ENCODE measurements at places on chromosomes 5 and 9. TPM values are rescaled to one million over a fixed set of nuclear protein-coding genes. Genes with fewer than 3 reads are reported as not detected.

GRCh38 chr5:140267559-140268018 lies 35.3 kb downstream of the PFDN1 start:
- no peak for DNase-seq
- H3K4me3 ChIP-seq = no peak overlapping the region
- peaks cover 11% of the 10 kb centered on the region for H3K4me1 ChIP-seq
- peaks cover 10% of the 10 kb centered on the region for H3K36me3 ChIP-seq

GRCh38 chr5:33490071-33490665 lies 49.4 kb downstream of the TARS1 start:
- DNase-seq = no peak
- no peaks in the 10 kb centered on the region for H3K36me3 ChIP-seq
- H3K4me1 ChIP-seq = no peaks in the 10 kb centered on the region
- no peak overlapping the region for H3K27ac ChIP-seq
- H3K4me3 ChIP-seq = no peak overlapping the region
- H3K27me3 ChIP-seq = no peaks in the 10 kb centered on the region

- H3K27me3 ChIP-seq = peaks cover 10% of the 10 kb centered on the region
- no peaks in the 10 kb centered on the region for H3K36me3 ChIP-seq
- no peak overlapping the region for H3K4me3 ChIP-seq
- no peaks in the 10 kb centered on the region for H3K4me1 ChIP-seq
- H3K27ac ChIP-seq = no peak overlapping the region
- DNase-seq = no peak
Observed at GRCh38 chr5:136724161-136724560, 358.8 kb upstream of the TRPC7 start.

- H3K27ac ChIP-seq = no peak overlapping the region
- no peak for DNase-seq
- no peaks in the 10 kb centered on the region for H3K27me3 ChIP-seq
- H3K4me1 ChIP-seq = no peaks in the 10 kb centered on the region
- no peak overlapping the region for H3K4me3 ChIP-seq
- no peaks in the 10 kb centered on the region for H3K36me3 ChIP-seq
Observed at GRCh38 chr5:63495225-63495624, 467.0 kb downstream of the HTR1A start.

DNA sequence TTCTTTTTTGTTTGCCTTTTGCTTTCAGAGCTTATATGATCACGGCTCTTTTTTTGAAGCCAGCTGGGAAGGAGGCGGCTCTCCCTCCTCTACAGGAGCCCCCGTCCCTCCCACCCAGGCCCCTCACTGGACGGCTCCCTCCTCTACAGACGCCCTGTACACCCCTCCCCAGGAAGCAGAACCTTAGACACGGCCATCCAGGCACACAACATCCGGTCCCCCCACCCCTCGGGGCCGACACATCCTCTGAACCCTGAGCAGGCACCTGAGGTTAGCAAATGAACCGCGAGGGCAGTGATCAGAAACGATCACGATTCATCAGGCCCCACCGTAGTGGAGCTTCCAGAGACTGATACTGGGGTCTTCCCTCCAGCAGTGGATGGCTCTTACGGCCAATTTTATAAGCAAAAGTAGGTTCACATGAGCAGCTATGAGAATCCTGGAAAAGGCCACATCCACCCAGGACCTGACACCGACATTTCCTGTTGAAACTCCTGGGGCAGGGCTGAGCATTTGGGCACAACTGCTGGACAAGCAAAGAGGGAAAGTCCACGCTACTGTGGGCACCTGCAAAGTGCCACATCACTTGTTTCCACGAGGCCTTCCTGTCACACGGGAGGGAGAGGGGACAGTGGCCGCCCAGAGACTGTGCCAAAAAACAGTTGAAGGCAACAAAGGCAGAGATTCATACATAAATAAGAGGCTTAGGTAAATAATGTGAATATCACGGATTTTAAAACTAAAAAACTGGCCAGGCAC lies 78.9 kb downstream of the SEMA4D start:
- peaks cover 9% of the 10 kb centered on the region for H3K36me3 ChIP-seq
- H3K4me3 ChIP-seq = no peak overlapping the region
- DNase-seq = no peak
- H3K27me3 ChIP-seq = no peaks in the 10 kb centered on the region
- H3K27ac ChIP-seq = no peak overlapping the region
- peaks cover 9% of the 10 kb centered on the region for H3K4me1 ChIP-seq

- H3K36me3 ChIP-seq = no peaks in the 10 kb centered on the region
- DNase-seq = no peak
- no peak overlapping the region for H3K27ac ChIP-seq
Observed at GRCh38 chr5:16557477-16557876, 59.3 kb downstream of the RETREG1 start.

GRCh38 chr5:169694091-169694625 lies 57.1 kb downstream of the DOCK2 start:
- H3K27me3 ChIP-seq = no peaks in the 10 kb centered on the region
- peaks cover 39% of the 10 kb centered on the region for H3K4me1 ChIP-seq
- DNase-seq = no peak
- no peaks in the 10 kb centered on the region for H3K36me3 ChIP-seq
- H3K27ac ChIP-seq = no peak overlapping the region

- H3K4me3 ChIP-seq = no peak overlapping the region
- H3K27me3 ChIP-seq = peaks cover 62% of the 10 kb centered on the region
- H3K27ac ChIP-seq = no peak overlapping the region
- no peaks in the 10 kb centered on the region for H3K36me3 ChIP-seq
Observed at GRCh38 chr5:129199308-129199707, 104.8 kb downstream of the ISOC1 start.

DNA sequence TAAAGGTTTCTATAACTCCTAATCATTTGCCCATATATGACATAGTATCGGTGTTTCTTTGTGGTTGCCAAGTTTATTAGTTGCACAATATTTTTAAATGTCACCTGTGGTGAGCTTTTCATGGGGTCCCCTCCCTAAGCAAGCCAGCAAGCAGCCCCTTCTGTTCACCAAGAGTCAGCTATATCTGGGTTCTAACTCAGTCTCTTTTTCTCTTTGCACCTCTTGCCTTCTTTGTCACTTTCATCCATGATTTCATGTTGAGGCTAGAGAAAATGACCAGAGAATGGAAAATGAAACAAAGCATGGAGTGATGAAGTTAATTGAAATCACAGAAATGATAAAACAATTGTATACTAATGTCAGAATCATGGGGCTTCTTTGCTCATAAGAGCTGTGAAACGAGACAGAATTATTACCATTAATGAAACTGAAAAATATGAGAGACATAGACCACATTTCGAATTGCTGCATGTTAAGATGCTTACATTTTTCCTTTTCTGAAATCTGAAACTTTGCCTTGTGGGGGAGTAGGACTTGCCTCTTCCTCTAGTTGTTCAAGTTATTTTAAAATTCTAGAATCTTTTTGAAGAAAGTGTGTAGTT lies 75.7 kb downstream of the CAMK4 start:
- H3K36me3 ChIP-seq = no peaks in the 10 kb centered on the region
- H3K4me3 ChIP-seq = no peak overlapping the region
- no peaks in the 10 kb centered on the region for H3K27me3 ChIP-seq
- no peaks in the 10 kb centered on the region for H3K4me1 ChIP-seq

GRCh38 chr5:179227580-179228311 lies 117.5 kb downstream of the ADAMTS2 start:
- H3K4me3 ChIP-seq = no peak overlapping the region
- no peak overlapping the region for H3K27ac ChIP-seq
- DNase-seq = no peak
- H3K4me1 ChIP-seq = no peaks in the 10 kb centered on the region
- no peaks in the 10 kb centered on the region for H3K36me3 ChIP-seq

GRCh38 chr9:120702075-120702474 lies 12.2 kb downstream of the MEGF9 start:
- no peaks in the 10 kb centered on the region for H3K36me3 ChIP-seq
- H3K27ac ChIP-seq = peak overlapping the region; percentile 31
- no peak overlapping the region for H3K4me3 ChIP-seq
- DNase-seq = no peak
- peaks cover 23% of the 10 kb centered on the region for H3K4me1 ChIP-seq

DNA sequence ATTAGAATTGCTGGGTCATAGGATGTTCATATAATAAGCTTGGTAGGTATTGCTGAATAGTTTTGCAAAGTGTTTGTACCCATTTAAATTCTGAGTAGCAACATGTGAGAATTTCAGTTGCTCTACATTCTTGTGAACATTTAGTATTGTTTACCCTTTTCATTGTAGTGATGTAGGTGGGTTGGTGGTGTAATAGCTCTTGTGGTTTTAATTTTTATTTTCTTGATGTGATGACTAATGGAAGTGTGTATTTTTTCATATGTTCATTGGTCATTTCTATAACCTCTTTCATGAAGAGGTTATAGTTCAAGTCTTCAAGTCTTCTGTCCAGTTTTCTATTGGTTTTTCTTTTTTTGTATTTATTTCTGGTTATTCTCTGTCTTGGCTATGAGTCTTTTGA lies 34.4 kb downstream of the RASA1 start:
- DNase-seq = peak; percentile 60
- H3K27ac ChIP-seq = no peak overlapping the region
- no peak overlapping the region for H3K4me3 ChIP-seq
- peaks cover 23% of the 10 kb centered on the region for H3K36me3 ChIP-seq
- H3K4me1 ChIP-seq = peaks cover 45% of the 10 kb centered on the region
- no peaks in the 10 kb centered on the region for H3K27me3 ChIP-seq

- H3K4me3 ChIP-seq = no peak overlapping the region
- H3K27me3 ChIP-seq = no peaks in the 10 kb centered on the region
Observed at GRCh38 chr9:21023861-21024260, 7.6 kb downstream of the HACD4 start.

DNA sequence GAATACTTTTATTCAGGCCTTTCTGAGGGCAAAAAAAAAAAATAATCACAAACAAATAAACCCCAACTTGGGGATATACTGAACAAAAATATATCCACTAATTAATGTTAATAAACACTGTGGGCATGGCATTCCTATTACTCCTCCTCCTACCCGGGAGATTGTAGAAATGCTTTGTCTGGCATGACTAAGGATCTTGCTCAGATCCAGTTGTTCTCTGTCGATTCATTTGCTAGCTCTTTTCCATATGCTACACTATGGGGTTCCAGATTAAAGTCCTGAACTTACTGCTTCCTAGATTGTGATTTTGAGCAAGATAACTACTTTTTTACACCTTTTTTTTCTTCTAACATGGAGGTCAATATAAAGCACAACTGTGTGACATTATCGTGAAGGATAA lies 102.2 kb upstream of the PRR16 start:
- no peak overlapping the region for H3K4me3 ChIP-seq
- H3K27me3 ChIP-seq = no peaks in the 10 kb centered on the region
- H3K36me3 ChIP-seq = no peaks in the 10 kb centered on the region
- H3K27ac ChIP-seq = no peak overlapping the region

DNA sequence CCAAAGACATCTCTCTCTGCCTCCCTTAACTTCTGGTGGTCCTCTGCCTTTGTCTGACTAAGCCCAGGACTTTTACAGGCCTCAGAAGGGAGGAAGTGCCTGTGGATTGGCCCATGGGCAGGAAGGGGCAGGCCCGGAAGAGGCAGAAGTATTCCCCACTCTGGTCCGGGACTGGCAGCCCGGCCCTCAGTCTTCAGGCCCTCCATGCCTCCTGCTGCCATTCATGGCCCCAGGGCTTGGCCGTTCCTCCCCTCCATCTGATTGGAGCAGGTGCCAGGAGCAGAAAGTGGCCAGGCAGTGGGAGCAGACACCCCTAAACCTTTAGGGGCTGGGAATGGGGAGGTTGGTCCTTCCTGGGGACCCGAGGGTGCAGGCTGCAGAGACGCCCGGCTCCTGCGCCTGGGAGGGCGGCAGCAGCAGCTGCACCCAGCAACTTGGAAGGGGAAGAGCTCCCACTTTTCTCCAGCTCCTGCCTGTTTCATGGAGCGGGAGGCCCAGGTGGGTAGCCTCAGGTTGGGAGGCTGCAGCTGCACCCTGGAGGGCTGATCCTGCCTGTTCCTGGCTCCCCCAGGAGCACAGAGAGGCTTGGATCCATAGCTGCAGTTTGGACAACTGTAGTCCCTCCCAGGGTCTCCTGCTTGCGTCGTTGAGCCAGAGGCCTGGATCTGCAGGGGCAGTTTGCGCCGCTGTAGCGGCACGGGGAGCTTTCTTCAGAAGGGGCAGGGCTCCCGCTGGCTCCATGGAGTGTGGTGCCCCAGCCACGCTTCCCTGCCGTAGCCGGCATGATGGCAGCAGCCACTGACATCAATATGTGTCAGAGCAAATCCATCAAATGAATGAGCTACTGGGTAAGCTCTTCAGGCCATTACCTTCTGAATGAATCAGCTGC lies 661.5 kb upstream of the NUDT12 start:
- DNase-seq = no peak
- no peak overlapping the region for H3K4me3 ChIP-seq
- no peaks in the 10 kb centered on the region for H3K36me3 ChIP-seq
- no peak overlapping the region for H3K27ac ChIP-seq
- no peaks in the 10 kb centered on the region for H3K27me3 ChIP-seq

DNA sequence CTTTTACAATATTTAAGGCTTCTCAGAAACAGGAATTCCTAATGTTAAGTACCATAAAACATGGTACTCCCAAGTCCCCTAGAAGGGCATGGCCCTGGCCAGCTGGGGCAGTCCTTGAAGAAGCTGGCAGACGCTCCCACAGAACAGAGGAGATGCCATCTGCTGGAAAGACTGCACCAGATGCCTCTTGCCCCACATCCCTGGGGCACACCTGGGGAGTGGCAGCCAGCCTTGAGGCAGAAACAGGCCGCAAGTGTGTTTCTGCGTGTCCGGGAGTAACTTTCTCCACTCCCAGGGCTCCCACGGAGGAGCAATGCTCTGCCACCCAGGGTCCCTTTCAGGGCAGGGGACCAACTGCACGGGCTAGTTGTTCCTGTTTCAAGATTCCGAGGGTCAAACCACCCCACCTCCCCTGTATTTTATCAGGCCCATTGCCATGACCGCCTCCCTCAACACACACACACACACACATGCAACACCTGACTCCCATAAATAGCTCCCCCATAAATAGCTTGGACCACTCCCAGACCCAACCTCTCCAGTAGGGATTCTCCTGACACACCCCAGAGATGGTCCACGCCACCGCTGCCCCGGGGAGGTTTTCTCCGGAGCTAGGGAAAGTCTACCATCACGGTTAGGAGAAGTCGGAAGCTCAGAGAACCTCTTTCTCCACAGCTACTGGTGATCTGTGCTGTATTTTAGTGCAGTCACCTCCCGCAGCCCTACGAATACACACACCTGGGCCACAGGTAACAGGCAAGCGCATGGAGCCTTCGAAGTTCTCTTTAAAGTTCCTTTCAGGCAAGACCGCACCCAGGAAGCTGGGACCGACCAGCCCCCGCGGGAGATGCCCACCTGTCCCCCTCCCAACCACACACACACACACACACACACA lies 1.5 kb downstream of the SPOCK1 start:
- H3K36me3 ChIP-seq = no peaks in the 10 kb centered on the region
- H3K4me1 ChIP-seq = peaks cover 5% of the 10 kb centered on the region
- no peak overlapping the region for H3K27ac ChIP-seq

- H3K27ac ChIP-seq = no peak overlapping the region
- H3K36me3 ChIP-seq = no peaks in the 10 kb centered on the region
- H3K4me1 ChIP-seq = peaks cover 8% of the 10 kb centered on the region
- no peaks in the 10 kb centered on the region for H3K27me3 ChIP-seq
Observed at GRCh38 chr5:124180875-124181461, 565.5 kb downstream of the ZNF608 start.

- no peak overlapping the region for H3K4me3 ChIP-seq
- H3K27ac ChIP-seq = no peak overlapping the region
- DNase-seq = peak; percentile 46
- peaks cover 5% of the 10 kb centered on the region for H3K4me1 ChIP-seq
- peaks cover 29% of the 10 kb centered on the region for H3K27me3 ChIP-seq
Observed at GRCh38 chr9:136784249-136784996, 6.7 kb upstream of the TMEM141 start.

Gene ENG
- 22.1 TPM for total RNA-seq

Gene LCN2
- 7.7 TPM for total RNA-seq

Gene SLC34A3
- total RNA-seq = not detected

Gene ACOT12
- total RNA-seq = not detected

Gene NMUR2
- not detected for total RNA-seq

Measured in MCF 10A (cell line).